ENCODE measurements at places on chromosomes 6 and 20. TPM values are rescaled to one million over a fixed set of nuclear protein-coding genes. Genes with fewer than 3 reads are reported as not detected.

DNA sequence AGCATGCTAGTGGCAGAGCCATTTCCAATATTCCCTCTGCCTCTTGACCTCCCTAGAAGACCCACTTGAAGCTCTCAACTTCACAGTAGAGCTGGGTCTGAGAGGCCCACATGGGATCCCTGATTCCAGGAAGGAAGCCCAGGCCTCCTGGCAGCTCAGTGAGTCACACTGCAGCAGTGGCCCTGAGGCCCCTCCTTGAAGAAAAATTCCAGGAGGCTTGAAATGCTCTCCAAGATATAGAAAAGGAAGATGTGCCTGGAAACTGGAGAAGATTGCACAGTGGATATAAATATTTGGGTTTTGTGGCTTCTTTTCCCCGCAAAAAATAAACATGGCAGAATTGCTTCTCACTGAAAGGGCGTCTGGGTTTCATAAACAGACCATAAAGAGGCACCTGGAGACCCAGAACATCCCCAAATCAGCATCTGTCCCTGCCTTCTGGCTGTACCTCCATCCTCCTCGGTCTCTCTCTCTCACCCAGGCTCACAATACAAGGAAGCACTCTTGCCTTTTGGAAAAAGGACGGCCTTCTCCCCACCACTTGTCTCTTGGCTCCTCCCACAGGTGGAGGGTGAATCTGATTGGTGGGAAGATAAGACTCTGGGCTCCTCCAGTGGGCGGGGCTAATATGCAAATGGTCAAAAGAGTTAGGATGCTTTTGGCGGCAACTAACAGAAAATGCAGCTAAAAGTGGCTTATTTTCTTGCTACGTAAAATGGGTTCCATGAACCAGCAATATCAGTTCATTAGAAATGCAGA is 200.0 kb upstream of the SULF2 start:
- no peaks in the 10 kb centered on the region for H3K36me3 ChIP-seq
- H3K4me1 ChIP-seq, result no peaks in the 10 kb centered on the region
- H3K4me3 ChIP-seq, result no peak overlapping the region
- no peak for DNase-seq

DNA sequence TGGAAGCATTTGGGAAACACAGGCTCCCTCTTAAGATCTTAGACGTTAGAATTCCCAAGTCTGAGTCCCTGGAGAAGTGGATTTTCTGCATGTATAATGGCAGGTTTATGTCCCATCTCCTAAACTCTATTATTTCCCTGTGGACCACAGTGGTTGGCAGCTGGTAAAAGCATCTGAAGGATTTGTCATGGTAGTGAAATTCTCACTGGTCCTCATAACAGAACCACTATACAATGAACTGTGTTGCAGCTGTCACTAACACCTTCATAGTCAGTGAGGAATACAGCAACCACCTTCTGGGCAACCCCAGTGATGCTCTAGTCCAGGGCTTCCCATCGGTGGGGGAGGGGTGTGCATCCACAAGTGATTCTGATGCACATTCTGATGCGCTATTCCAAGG is 396.9 kb downstream of the ZFAND3 start:
- H3K27ac ChIP-seq, result no peak overlapping the region
- H3K27me3 ChIP-seq, result no peaks in the 10 kb centered on the region
- H3K4me1 ChIP-seq, result peaks cover 15% of the 10 kb centered on the region
- no peak for DNase-seq

UCKL1 gene
- 36.5 TPM for total RNA-seq

TGM3 gene
- not detected for total RNA-seq

DNA sequence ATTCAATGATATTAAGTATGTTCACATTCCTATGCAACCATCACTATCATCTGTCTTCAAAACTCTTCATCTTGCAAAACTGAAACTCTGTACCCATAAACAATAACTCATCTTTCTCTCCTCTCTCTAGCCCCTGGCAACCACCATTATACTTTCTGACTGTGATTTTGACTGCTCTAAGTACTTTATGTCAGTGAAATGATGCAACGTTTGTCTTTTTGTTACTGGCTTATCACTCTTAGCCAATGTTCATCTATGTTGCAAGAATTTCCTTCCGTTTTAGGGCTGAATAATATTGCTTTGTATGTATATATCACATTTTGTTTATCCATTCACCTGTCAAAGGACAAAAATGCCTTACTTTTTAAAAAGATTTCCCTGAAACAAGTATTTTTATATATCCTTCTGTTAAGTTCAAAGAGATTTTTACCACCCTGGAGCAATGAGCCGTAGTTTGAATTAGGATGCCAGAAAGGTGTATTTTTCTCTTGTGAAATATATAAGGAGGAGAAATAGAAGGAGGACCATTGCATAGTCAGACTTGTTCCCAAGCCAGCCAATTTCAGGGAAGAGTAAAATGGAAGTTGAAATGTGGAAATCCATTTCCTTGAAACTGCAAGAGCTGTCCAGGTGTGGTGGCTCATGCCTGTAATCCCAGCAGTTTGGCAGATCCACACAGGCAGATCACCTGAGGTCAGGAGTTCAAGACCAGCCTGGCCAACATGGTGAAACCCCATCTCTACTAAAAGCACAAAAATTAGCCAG is 4.0 kb upstream of the CGAS start:
- H3K27me3 ChIP-seq, result no peaks in the 10 kb centered on the region
- H3K4me3 ChIP-seq, result no peak overlapping the region
- H3K36me3 ChIP-seq, result no peaks in the 10 kb centered on the region
- no peaks in the 10 kb centered on the region for H3K4me1 ChIP-seq
- no peak for DNase-seq

ZBTB46 gene
- 22.4 TPM for total RNA-seq

GRCh38 chr6:107555449-107555848 is 65.5 kb downstream of the SOBP start:
- no peak overlapping the region for H3K4me3 ChIP-seq
- DNase-seq, result no peak
- H3K36me3 ChIP-seq, result no peaks in the 10 kb centered on the region
- no peaks in the 10 kb centered on the region for H3K27me3 ChIP-seq
- no peaks in the 10 kb centered on the region for H3K4me1 ChIP-seq
- no peak overlapping the region for H3K27ac ChIP-seq

DNA sequence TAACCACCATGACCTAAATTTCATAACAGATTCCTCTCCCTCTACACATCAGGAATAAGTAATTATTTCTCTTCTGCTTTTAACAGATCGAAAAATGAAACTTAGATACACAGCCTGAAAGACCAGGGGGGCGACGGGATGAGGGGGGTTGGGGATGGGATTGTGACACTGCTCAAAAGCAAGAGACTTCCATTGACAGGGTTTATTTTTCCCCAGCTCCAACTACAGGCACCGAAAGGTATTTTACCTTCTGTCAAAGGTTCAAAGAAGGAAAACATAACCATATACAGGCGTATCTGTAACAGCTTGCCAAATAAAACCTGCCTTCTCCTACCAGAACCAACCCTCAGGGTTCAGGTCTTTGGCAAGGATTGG is 1.3 kb downstream of the EPHA7 start:
- H3K4me1 ChIP-seq, result peaks cover 7% of the 10 kb centered on the region
- DNase-seq, result no peak
- H3K27ac ChIP-seq, result no peak overlapping the region

DNA sequence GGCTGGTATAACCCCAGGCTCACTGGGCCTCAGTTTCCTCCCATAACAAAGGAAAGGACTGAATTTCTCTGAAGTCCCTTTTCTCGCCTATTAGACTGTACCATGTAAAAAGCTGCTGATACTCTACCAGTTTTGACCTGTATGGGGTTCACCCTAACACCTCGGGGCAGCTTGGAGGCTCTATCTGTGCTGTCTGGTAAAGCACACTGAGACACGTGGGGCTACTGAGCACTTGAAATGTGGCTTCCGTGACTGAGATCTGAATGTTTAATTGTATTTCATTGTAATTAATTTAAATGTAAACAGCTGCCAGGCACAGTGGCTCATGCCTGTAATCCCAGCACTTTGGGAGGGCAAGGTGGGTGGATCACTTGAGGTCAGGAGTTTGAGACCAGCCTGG is 24.0 kb downstream of the BMP7 start:
- no peak overlapping the region for H3K4me3 ChIP-seq
- no peaks in the 10 kb centered on the region for H3K36me3 ChIP-seq
- H3K27ac ChIP-seq, result no peak overlapping the region
- no peaks in the 10 kb centered on the region for H3K27me3 ChIP-seq

DNA sequence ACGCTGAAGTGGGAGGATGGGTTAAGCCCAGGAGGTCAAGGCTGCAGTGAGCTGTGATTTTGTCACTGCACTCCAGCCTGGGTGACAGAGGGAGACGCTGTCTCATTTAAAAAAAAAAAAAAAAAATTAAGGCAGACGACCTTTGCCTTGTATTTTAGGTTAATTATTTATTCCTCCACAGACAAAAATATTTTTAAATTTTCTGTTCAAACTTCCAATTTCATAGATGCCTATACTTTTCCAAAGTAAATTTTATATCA is 6.3 kb upstream of the SMIM28 start:
- no peaks in the 10 kb centered on the region for H3K36me3 ChIP-seq
- no peak for DNase-seq
- 0 out of 2 replicates have a peak, but pooled peaks cover 3% of the 10 kb centered on the region for H3K4me1 ChIP-seq
- H3K4me3 ChIP-seq, result no peak overlapping the region
- no peak overlapping the region for H3K27ac ChIP-seq

DNA sequence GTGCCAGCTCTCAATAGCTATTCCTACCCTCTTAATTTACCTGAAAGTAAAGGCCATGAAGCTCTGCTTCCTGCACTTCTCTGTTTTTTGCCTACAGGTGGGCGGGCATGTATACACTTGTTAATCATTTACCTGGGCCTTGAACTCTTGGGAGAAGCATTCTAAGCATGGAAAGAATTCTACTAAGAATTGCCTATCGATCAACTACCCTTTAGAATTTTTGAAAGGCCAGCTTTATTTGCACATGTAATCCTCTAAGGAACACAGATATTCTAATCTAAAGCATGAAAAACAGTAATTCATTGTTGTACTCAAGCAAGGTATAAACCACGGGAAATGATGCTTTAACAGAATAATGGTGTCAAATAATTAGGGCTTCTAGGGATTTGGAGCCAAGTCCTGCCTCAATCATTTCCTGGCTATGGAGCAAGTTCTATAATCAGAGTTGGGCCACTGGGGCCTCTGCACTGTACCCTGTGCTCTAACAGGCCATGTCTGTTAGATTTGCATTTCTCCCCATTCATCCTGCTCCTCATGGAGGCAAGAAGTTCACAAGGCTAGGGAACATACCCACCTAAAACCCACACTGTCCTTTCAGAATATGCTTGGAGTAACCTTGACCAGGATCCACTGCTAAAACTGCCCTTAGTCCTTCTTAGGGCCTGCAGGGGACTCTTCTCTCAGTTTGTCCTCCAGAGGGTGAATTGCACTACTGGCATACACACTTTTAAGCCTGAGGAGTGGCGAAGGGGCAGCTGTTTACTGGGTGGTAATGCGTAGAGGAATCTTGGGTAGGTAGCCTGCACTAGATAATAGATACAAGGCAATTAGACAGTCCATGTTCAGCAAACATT is 276.4 kb upstream of the JAG1 start:
- no peaks in the 10 kb centered on the region for H3K36me3 ChIP-seq
- H3K4me1 ChIP-seq, result no peaks in the 10 kb centered on the region
- DNase-seq, result no peak
- no peak overlapping the region for H3K27ac ChIP-seq
- no peak overlapping the region for H3K4me3 ChIP-seq

DNA sequence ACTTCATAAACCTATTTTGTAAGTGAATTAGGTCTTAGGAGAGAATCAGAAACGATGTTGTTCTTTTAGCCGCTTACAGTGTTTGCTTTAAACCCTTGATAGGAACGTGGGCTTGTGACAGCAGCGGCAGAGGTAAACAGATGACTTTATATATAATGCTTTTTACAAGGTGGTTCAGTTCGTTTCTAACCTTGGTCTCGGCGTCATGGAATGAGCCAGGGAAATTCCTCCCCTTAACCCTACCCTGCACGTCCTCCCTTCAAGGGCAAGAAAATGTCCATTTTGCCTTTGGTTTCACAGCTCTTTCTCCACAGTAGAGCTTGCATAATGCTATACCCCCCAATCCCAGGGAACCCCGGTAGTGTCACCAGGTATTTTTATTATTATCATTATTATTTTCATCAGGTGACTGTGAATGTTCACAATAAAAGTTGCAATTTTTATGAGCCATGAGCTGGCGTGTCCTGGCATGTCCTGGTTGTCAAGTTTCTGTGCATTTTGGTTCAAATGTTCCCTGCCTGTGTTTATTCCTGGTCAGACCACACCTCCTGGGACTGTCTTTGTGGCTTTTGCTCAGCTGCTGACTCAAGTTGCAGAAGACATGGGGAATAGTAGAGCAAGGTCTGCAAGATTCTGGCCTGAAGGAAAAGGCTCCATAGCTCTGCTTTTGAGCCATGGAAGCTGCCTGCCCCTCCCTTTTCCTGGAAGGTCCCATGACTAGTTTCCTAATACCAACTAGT is 112.8 kb upstream of the BMP2 start:
- H3K27ac ChIP-seq, result no peak overlapping the region
- no peak overlapping the region for H3K4me3 ChIP-seq
- H3K36me3 ChIP-seq, result no peaks in the 10 kb centered on the region
- H3K27me3 ChIP-seq, result no peaks in the 10 kb centered on the region
- DNase-seq, result no peak
- no peaks in the 10 kb centered on the region for H3K4me1 ChIP-seq

EDN1 gene
- 1.1 TPM for total RNA-seq

DNA sequence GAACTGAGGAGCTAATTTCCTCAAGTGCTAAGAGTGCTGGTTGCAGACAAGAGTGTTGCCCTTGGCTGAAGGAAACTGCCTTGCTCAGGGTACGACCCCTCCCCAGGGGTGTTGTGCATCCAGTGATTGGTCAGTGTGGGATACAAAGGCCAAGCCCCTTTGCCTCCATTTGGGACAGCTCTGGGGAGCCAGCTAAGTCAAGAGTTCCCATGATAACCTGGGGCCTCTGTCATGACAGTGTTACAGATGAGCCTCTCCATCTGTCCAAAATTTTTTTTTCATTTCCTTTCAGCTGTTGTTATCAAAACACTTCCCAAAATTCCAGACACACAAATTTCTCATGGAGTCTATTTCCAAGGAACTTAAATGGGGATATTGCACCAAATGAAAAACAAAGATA is 93.3 kb downstream of the HS3ST5 start:
- no peak overlapping the region for H3K4me3 ChIP-seq
- H3K36me3 ChIP-seq, result no peaks in the 10 kb centered on the region
- H3K27me3 ChIP-seq, result no peaks in the 10 kb centered on the region
- no peak for DNase-seq

GRCh38 chr6:17156966-17157365 is 55.1 kb downstream of the STMND1 start:
- H3K27me3 ChIP-seq, result no peaks in the 10 kb centered on the region
- no peaks in the 10 kb centered on the region for H3K36me3 ChIP-seq
- H3K4me1 ChIP-seq, result no peaks in the 10 kb centered on the region
- no peak overlapping the region for H3K27ac ChIP-seq

CST4 gene
- not detected for total RNA-seq
